Progenitor cell of endocrine pancreas (in vitro differentiated cells): ENCODE measurements at places on chromosomes 3 and 15. TPM values are rescaled to one million over a fixed set of nuclear protein-coding genes. Genes with fewer than 3 reads are reported as not detected.
A peak's percentile ranks its signal among the peaks of the same experiment; 100 is the strongest.

DNA sequence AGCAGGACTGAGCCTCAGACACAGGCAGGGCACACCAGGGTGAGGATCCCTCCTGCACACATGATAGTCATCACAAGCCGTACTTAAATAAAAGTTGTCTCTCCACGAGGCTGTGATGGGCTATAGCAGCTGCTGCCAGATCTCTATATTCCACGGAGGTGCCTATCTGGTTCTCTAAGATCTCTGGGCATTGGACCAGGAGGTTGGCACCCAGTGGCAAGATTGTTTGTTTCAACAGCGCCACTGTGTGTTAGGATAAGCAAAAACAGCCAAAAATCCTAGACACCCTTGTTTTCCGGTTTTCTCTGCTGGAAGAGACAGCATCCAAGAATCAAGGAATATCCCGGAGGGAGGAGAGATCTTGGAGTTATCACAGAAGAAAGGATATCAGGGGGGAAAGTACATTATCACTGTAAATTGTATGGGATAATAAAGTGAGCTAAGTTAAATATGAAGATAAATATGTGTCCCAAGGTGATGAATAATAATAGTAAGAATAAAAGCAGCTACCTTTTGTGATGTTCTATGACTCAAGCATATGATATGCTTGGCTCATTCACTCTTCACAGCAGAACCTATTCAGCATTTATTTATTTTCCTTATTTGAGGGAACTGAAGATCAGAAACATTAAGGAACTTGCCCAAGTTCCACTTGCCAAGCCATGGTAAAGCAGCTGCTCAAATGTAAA is 90.6 kb upstream of the AKAP13 start:
- DNase-seq = no peak

DNA sequence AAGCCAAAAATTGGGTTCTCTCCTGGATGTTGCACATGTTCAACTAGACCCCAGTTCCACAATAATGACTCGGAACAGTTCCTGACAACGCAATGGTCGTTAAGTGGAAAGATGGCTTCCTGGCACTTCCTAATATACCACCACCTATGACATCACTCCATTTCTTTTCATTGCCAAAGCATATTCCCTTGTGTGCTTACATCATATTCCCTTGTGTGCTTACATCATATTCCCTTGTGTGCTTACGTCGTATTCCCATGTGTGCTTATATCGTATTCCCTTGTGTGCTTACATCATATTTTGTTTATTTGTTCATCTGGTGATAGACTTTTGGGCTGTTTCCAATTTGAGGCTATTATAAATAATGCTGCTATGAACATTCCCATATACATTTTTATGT is 39.2 kb downstream of the TFRC start:
- DNase-seq = no peak

- DNase-seq = no peak
Measured at GRCh38 chr15:95973566-95974256, 356.8 kb upstream of the NR2F2 start.

DNA sequence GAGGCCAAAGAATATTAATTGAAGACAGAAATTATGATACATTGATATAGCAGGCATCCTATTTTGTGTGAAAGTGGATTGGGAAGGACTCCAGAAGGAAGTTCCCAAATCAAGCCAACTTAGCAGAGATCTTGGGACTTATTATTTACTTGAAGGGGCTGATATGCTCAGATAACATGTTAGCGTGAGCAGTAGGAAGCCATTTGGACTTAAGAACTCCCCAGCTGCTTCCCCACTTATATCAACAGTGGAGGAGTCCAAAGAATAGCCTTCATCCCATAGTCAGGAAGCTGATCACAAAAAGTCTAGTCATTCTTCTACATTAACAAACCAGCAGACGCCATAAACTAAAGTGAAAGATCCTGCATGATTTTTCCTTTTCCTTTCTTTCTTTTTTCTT is 200.0 kb downstream of the ATP8B4 start:
- DNase-seq = no peak

- DNase-seq = no peak
Measured at GRCh38 chr3:4741404-4742307, 237.6 kb upstream of the BHLHE40 start.

DNA sequence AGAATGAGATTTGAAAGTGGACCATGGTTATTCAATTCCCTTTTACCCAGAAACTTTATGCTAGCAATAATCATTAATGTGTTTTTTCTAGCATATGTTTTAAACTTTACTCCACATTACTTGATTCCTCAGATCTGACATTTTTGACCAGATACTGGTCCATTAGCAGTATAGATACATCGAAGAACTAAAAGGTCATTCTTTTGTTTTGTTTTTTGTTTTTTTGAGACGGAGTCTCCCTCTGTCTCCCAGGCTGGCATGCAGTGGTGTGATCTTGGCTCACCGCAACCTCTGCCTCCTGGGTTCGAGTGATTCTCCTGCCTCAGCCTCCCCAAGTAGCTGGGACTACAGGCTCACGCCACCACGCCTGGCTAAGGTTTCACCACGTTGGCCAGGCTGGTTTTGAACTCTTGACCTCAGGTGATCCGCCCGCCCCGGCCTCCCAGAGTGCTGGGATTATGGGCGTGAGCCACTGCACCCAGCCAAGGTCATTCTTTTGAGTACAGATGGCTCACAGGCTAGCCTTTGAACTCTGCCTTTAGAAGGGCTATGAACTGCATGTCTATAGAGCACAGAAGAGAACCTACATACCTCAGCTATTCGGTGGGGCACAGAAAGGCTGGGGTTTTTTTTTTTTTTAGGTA is 28.6 kb downstream of the CHP1 start:
- DNase-seq = no peak

DNA sequence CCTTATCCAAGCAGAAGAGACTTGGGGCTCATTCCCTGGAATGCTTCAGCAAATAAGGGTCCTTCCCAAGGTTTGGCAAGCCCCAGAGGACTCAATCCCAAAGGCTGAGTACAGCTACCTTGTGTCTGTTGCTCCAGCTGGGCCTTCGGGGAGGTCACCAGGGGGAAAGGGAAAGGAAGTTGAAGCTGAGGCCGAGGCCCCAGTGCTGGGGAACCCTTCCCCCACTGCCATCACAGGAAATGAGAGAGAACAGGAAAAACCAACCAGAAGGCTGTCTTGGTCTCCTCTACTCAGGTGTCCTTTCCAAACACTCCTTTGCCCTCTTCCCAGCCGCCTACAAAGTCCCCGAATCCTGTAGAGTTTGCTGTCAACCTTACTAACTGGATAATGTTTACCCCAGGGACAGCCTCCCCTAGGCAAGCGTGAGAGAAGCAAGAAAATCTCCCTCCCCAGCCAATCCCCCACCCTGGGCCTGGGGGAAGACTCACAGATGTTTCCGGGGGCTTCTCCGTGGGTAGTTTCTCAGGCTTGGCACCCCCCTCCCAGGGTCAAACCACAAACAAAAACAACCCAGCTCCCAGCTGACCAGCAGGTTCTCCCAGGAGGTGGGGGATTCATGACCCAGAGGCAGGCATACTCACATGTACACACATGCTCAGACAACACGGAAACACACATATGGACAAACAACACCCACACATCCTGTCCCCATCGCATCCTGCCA is 5.5 kb downstream of the CSRNP1 start:
- DNase-seq = no peak

DNA sequence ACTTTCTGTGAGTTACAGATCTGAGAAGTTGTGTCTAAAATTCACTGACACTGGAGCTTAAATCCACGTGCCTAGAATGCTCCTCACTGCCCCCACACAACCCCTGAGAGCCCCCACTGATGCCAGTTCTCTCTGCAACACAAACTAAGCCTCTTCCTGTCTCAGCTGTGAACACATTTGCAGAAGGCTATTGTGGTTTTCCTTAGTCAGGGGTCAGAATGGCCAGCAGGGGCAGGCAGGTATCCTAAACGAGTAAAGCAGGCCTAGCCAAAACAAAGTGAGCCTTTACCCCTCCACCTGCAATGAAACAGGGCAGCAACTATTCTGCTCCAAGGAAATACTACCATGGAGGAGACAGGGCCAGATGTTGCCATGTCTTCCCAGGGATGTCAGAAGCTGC is 78.6 kb downstream of the FHIT start:
- no peak for DNase-seq

- DNase-seq = no peak
Measured at GRCh38 chr3:11168881-11169805, 14.8 kb downstream of the HRH1 start.

DNA sequence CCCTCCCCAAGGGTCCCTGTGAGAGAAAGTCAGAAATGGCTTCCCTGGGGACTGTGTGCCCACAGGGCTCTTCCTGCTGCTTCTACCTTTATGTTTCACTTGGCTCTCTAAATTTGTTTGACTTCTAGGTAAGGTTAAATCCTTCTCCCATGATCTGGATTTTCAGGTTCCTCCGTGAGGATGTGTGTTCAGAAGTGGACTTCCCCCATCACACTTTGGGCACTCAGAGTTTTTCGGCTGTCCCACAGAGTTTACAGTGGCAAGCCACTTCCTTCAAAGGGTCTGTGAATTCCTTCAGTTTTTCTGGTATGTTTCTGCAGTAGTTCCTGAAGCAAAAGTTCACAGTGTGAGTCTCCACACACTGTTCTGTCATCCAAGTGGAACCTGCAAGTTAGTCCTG is 30.9 kb upstream of the RARB start:
- no peak for DNase-seq

- DNase-seq = no peak
Measured at GRCh38 chr3:56962206-56962605, 98.3 kb upstream of the SPATA12 start.

GRCh38 chr3:46186471-46187340 is 21.4 kb downstream of the CCR1 start:
- no peak for DNase-seq

- no peak for DNase-seq
Measured at GRCh38 chr15:46938169-46938568, 779.1 kb upstream of the SEMA6D start.

- no peak for DNase-seq
Measured at GRCh38 chr15:29094711-29095110, 174.9 kb downstream of the NSMCE3 start.

DNA sequence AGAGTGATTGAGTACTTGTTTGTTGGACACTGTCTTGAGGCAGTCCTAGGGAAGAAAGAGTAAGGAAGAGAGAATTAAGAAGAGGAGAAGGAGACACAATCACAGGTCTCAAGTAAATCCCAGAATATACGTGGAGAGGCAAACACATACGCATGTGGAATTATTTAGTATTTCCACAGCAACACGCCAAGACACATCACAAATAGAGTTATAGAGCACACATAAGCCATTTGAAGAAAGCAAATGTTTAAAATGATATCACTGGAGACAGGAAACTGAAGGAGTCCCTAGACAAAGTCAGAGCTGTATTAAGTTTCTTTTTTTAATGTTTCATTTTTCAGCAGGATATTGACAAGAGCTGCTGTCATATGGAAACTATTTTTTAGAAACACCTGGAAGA is 206.1 kb upstream of the LRIG1 start:
- DNase-seq = no peak

GRCh38 chr3:124207873-124208485 is 216.1 kb upstream of the ROPN1 start:
- DNase-seq = no peak

DNA sequence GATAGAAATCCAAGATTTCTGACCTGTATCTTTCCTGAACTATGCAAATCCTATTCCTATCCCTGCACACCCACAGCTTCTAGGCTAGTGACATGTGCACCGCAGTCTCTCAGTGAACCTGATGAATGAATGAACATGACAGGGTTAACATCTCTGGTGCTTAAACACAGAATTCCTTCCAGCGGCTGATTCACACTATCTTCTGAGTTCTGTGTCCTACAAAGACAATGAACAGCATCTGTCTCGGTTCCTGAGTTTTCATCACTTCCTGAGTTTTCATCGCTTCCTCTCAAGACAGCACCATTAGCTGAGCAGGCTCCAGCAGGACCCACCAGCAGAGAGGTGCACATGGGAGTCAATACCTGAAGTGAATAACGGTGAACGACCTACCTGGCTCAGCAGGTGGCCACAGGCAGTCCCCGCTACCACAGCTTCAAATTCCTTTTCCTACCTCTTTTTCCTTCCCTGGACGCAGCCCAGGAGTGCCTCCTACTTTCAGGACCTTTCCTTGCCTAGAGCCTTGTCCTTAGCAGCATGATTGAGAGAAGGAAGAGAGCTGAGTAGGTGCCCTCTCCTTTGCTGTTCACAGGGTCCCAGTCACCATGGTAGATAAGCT is 113.5 kb downstream of the IGF2BP2 start:
- DNase-seq = no peak

GRCh38 chr3:139301183-139301582 is 42.6 kb upstream of the MRPS22 start:
- DNase-seq = no peak

- peak; percentile 11 for DNase-seq
Measured at GRCh38 chr3:8441969-8442559, 59.6 kb upstream of the LMCD1 start.

- DNase-seq = no peak
Measured at GRCh38 chr15:33360886-33361285, 50.1 kb downstream of the RYR3 start.

DNA sequence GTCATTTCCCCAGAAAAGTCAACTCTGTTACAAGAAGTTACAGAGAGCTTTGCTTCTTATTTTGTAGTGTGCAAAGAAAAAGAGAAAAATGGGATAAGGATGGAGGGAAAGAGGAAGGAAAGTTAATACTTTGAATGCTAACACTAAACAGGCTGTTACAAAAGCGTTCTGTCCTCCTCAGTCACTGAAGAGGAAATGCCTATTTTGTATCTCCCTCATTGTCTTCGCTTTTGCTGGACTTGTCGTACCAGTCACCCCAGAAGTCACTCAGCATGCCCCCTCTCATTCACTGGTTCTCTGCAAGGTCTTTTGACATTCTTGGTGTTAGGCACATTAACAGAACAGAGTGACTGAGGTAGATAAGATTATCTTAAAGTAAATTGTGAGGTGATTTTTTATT is 129.6 kb downstream of the ALCAM start:
- DNase-seq = no peak

Gene ATP13A5
- 0.07 and 0.29 TPM in 2 replicates for total RNA-seq

Gene RTP4
- not detected in 2 replicates for total RNA-seq

Gene CFAP91
- 63.0 and 75.0 TPM in 2 replicates for total RNA-seq

Gene SCN11A
- 1.5 and 1.6 TPM in 2 replicates for total RNA-seq

Gene AGBL1
- not detected in 2 replicates for total RNA-seq

Gene TRANK1
- total RNA-seq = 16.4 and 17.1 TPM in 2 replicates

Gene CTXND1
- total RNA-seq = 1.1 TPM in 2 replicates

Gene MST1R
- total RNA-seq = 4.4 and 6.5 TPM in 2 replicates

Gene C3orf38
- total RNA-seq = 30.7 and 35.4 TPM in 2 replicates

Gene TKT
- total RNA-seq = 250 and 259 TPM in 2 replicates

Gene PAQR5
- total RNA-seq = 12.6 and 14.6 TPM in 2 replicates

Gene CKMT1A
- total RNA-seq = 4.0 TPM in 2 replicates

Gene LMCD1
- total RNA-seq = 24.3 and 26.1 TPM in 2 replicates

Gene PLA2G4D
- not detected in 2 replicates for total RNA-seq
